ENCODE measurements at places on chromosomes 6 and 20.
A peak's percentile ranks its signal among the peaks of the same experiment; 100 is the strongest.

GRCh38 chr6:65229825-65230224 is 477.2 kb downstream of the EYS start:
- DNase-seq, result no peak

- DNase-seq, result peak; percentile 46
Measured at GRCh38 chr6:33787954-33788693, 806 bp downstream of the LEMD2 start.

DNA sequence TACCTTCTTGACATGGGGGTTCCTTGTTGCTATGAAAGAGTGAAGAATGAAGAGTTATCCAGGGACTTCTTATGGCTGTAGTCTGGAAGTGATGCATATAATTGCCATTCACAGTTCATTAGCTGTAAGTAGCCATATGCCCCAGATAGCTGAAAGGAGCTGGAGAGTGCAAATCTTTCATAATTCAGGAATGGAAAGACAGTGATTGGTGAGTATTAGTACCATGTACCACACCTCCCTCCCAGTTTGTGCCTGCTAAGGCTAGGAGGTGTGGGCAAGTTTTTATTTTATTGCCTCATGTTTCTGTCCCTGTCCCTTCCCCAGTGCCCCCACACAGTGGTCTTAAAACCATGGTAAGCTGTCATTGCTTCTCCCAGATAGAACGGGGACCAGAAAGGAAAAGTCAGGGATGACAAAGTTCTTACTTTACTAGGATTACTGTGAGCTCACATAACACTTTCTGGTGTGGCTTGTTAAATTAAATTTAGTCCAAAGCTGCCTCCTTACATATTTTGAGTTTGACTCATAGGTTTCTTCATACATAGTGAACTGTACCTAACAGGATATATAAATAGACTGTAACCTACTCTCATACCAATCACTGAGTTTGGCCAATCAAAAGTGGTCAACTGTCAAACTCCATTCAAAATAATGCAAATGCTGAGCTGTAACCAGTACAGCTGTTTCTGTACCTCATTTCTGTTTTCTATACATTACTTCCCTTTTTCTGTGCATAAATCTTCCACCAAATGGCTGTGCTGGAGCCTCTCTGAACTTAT is 119.4 kb downstream of the RFPL4B start:
- DNase-seq, result no peak

GRCh38 chr20:57526087-57526884 is 1.3 kb upstream of the CTCFL start:
- DNase-seq, result peak; percentile 14

All from HT-29 (cell line).